ENCODE measurements at places on chromosomes 7 and 10.

GRCh38 chr10:70048030-70048723 lies 4.5 kb upstream of the MACROH2A2 start:
- DNase-seq = no peak

DNA sequence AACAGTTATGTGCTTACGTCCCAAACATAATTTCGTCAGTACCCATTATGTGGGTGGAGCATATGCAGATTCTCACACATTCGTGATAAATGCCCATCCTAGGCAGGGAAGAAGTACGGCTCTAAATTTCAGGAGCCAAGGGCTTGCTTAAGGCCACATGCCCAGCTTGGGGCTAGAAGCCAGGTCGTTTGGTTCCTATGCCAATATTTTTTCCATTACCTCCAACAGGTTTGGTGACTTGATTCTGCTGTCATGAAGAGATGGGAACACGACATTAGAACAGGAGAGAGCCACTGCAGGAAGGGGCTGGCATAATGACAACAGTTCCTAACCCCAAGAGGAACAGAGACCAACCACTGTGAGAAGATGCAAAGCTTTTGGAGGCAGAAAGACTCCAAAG lies 85.1 kb downstream of the HIPK2 start:
- no peak for DNase-seq

DNA sequence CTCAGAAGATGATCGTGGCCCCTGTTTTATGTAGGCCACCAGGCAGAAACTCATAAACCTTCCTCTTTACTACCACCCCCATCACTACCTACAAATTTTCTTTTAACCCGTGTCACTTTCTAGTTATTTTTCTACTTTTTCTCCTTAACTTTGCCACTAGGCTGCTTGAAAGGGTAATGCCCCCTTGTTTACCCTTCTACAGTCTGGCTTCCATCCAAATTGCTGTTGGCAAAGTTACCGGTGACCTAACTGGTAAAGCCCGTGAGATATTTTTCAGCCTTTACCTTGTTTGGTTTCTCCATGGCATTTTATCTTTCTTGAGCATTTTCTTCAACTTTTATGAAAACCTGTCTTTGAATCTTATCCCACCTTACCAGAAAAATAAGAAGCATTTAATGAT lies 153.0 kb downstream of the WNT2 start:
- DNase-seq = peak; percentile 7

GRCh38 chr10:69237528-69238159 lies 17.5 kb downstream of the HKDC1 start:
- peak; percentile 84 for DNase-seq

GRCh38 chr7:49618028-49618427 lies 155.4 kb upstream of the VWC2 start:
- no peak for DNase-seq

GRCh38 chr7:16660702-16661464 lies 14.9 kb downstream of the BZW2 start:
- no peak for DNase-seq

DNA sequence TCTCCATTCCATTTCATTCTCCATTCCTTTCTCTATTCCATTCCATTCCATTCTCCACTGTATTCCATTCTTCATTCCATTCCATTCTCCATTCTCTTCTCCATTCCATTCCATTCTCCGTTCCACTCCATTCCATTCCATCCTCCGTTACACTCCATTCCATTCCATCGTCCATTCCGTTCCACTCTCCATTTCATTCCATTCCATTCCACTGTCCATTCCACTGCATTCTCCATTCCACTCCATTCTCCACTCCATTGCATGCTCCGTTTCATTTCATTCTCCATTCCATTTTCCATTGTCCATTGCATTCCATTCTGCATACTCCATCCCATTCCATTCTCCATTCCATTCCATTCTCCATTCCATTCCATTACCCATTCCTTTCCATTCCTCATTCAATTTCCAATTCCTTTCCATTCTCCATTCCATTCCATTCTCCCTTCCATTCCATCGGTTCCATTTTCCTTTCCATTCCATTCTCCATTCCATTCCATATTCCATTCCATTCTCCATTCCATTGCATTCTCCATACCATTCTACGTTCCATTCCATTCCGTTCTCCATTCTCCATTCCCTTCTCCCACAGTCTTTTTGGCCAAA lies 78.3 kb downstream of the NSUN6 start:
- no peak for DNase-seq
